C1 segment of cervical spinal cord (tissue), 14 donors: ENCODE measurements at places on chromosomes 2 and 18.

DNA sequence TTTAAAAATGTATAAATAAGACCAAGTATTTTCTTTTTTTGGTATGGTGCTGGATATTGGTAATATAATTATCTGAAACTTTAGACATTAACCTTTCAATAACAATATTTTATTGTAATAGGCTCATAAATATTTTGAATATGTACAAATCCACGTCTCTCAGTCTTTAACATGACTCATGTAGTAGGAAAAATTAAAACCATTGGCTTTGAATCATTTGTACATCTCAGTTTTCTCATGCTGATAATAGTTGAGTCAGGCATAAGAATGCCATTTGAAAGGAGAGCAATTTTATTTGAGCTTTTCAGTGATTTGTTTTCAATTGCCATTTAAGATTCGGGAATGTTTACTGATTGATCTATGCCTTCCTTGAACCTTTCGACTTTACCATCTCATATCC is 364.8 kb downstream of the TGIF1 start:
- no peak for DNase-seq

DNA sequence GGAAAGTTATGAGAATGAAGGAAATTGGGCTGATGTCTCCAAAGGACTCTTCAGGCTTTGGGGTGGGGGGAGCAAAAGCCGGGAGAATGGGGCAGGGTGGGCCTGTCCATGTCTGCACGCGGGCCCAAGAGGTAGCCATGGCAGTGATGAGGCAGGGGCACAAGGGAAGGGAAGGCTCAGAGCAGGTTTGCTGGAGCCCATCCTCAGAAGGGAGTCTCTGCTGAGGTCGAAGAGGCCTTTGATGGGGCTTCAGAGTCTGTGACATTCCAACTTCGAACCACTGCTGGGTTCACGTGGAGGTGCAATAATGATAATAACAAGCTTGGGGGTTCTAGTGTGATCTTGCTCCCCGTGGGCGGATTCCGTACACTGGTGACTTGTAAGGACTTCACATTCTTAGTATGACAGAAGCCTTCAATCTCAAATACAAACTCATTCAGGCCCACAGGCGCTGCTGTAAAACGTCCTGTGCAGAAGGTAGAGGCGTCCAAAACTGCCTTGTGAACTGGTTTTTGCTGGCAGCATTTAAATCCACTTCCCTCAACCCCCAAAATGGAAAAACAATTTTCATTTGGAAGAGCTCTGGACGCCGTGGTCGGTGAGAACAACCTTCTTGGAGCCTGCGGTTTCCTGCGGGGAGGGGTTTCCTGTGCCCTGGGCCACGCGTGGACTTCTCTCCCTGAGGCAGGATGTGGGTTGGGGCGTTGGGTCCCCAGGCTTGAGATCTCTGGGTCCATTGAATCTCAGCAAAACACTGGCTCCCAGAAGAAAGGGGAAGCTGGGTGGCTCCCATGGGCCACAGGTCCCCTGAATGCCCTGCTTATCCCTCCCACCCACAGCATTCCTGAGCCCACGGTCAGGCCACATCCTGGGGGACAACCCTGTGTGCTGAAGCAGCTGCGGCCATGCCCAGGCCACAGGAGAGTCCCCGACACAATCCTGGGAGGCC is 151.0 kb downstream of the TPO start:
- DNase-seq: no peak

DNA sequence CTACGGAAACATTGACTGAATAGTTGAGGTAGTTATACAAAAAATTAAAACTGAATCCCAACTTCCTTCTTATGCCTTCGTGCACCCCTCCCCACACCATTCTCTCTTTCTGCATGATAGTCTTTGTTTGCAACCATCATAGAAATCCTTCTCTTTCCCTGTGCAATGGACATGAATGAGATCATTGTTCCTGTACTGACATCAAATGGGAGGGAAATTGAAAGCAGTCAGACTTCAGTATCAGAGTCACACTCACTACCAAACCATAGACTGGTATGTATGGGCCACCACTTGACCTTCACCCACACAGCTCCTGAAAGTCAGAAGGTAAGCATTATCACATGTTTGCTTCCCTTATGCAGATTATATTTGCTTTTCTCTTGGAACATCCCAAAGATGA is 782.8 kb downstream of the BCL11A start:
- DNase-seq: no peak

DNA sequence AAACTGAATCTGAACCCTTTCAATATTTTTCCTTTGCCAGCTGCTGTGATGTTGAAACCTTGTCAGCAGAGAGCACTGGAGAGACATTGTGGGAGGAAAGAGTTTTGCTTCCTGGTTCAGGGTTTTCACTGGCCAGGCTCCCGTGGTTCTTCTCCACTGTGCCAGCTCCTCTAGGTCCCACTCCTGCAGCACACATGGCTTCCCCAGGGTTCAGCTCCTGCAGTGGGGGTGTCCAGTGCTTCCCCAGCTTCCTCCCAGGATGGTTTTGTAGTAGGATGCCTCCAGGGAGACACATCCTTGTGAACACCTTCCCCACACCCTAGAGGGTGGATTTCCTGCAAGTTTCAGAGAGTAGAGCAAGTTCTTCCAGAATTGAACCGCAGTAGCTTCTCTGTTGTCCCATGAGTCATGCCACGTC is 24.0 kb upstream of the SULT1C3 start:
- no peak for DNase-seq

DNA sequence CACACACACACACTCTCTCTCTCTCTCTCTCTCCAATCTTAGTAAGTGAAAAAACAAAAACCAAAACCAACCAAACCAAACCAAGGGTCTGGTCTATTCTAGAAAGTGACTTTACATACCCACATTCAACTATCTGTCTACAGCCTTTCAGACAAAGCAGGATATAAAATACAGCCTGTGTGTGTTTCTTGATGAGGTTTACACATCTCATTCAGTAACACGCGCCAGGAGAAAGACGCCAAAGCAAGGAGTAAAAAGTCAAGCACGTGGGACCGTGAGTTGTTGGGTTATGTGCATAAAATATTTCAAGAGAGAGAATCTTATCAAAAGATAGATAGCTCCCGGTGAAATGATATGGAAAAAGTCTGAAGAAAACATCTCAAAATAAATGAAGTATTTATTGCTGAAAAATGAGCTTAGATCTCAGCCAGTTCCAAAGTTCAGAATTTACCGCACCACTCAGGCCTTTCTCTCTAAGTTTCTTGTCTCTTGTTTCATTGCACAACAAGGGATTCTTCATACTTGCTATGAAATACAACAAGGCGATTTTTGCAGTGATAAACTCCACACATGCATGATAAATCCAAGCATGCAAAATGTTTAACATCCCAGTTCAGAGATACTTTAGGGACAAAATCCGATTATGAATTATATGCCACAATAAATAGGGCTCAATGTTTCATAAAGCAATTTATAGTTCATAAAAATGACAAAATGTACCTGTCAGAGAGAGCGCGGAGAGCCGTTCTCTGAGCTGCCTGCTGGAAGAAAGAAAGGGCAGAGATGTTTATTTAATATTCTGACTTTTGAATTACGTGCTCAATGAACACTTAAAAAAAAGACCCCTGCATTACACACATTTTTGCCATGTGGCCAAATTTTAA is 159.3 kb upstream of the REV1 start:
- no peak for DNase-seq

DNA sequence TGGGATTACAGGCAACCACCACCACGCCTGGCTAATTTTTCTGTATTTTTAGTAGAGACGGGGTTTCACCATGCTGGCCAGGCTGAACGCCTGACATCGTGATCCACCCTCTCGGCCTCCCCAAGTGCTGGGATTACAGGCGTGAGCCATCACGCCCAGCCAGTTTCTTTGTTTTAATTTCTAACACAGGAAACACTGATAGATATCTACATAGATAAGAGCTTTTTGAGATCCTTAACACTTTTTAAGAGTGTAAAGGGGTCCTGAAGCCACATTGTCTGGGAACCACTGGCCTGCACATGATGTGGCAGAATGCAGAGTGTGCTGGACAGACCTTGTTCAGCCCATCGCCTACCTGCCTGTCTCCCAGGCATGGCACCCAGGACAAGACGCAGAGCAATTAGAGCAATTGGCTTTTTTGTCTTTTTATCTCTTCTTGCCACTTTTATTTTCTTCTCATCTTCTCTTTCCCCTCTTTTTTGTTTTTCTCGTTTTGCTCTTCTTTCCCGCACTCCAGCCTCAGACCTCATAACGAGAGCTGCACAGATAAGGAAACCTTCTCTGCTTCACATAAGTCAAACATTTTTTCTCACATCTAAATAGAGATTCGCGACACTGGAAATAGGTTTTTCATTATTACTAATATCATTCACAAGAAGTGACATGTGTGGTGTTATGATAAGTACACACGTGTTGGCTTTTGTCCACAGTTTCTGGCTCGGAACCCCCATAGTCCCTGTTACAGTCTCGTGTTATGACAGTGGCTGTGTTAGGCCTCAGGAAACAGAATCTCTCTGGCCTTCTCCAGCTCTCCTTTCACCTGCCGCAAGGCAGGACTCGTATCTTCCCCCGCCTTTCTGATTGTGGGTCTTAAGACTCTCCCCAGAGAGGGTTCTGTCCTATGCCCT is 25.2 kb upstream of the GPR55 start:
- DNase-seq: no peak

DNA sequence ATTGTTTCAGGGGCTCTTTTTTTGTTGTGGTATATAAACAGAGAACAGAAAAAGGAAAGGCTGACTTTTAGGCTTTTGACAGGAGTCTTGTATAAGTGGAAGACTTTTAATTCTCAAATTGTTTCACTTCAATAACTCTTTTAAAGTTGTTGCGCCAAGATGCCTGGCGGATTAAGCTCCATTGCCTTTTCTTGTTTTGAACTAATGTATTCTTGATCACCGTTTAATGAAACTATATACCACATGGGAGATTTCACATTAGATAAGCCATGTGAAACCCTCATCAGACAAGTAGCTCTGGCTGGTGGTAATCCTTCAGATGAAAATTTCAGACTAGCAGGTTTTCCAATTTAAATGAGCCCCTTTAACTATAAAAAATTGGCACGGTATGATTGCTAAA is 257.4 kb downstream of the CCDC178 start:
- DNase-seq: no peak
